ENCODE measurements at places on chromosomes 2 and 18.

- DNase-seq: peak; percentile 87
Observed at GRCh38 chr18:51030537-51031258, 685 bp downstream of the SMAD4 start.

DNA sequence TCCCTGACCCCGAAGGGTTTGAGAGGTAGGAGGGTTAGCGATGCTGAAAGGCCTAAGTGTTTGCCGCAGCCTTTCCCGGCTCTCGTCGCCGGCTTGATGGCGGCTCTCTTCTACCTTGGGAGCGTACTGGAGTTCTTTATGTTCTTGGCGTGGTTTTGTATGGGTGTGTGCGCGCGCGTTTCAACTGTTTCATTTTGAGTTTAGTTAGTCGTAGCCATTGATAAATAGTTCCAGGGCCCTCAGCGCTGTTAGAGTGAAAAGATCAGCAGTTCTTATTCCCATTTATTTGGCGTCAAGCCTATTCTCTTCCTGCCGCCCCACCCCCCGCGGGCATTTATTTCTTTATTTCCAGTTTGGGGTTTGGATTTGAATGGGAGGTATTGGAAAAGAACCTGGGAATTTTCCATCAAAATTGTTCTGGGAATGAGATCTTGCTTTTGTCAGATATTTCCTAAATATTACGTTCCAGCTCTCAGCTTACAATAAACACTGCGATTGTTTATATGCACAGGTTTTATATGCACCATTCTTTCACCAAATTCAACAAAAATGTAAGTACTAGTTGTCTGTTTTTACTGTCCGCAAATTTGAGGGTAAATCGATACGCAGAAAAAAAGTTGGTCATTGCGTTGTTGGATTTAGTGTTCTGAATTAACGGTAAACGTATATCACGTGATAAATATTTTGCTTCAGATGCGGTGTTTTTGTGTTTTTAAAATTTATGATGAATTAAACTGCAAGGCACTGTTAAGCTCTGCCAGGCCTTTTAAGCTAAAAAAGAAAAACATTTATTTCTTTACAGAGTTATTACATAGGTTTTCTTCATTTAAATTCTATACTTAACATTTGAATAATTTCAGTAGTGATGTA, 954 bp downstream of the CCNT2 start:
- DNase-seq: peak; percentile 72

DNA sequence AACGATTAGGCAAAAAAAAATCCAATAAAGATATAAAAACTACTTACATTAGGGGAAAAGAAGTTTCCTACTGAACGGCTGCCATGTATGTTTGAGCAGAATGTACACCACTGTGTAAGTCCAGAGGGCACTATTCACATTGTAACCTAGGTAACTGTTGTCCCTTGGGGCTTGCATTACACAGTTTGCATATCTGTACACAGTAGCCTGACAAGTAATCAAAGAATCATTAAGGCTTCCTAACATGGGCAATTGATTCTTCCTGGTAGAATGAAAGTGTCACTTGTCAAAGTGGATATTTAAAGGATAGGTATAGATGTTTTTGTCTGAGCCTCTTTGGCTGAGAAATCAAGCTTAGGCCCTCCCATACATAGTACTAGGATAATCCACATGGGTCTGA, 39.1 kb downstream of the PLEK start:
- no peak for DNase-seq

GRCh38 chr2:6618201-6618600, 247.5 kb downstream of the CMPK2 start:
- peak; percentile 16 for DNase-seq

- DNase-seq: no peak
Observed at GRCh38 chr2:45328264-45328870, 282.7 kb downstream of the SRBD1 start.

DNA sequence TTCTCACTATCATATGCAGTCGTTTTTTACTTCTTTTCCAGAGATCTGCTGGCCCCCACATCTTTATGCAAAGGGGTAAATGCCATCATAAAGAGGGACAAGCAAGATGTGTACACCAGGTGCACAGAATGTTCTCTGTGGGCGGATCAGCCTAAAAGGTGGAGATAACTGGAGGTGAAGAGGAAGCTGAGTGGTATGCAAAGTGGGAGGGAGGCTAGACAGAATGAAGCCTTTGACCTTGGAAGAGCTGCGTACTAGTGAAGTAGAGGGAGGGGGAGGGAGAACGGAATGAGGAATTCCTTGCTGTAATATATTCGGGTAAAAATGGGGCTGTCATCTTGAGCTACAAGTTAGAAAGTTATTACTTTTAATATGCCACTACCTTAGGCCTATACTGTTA, 287.5 kb upstream of the VRK2 start:
- no peak for DNase-seq

- no peak for DNase-seq
Observed at GRCh38 chr2:109059474-109060165, 69.4 kb upstream of the SH3RF3 start.

- no peak for DNase-seq
Observed at GRCh38 chr2:47129191-47129706, 25.9 kb downstream of the STPG4 start.

- DNase-seq: peak; percentile 83
Observed at GRCh38 chr2:48508461-48509124, 21.4 kb upstream of the STON1 start.

GRCh38 chr2:162435676-162436075, 91.7 kb downstream of the GCA start:
- no peak for DNase-seq

DNA sequence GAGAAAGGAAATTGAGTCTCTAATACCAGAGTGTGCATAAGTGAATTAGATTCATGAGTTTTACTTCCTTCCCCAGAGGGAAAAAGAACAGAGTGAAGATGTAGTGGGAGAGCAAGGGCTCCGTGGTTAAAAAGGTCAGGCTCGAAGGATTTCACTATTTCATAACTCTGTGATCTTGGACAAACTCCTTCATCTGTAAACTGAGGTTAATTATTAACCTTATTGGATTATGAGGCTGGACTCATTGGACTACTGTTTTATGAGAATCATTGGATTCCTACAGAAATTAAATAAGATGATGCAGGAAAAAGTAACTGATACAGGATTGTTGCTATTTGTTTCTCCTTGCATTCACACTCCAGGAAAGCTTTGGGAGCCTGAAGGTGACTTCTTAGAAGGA, 45.0 kb downstream of the SRD5A2 start:
- DNase-seq: no peak

GRCh38 chr2:186255823-186256222, 230.2 kb upstream of the ZC3H15 start:
- no peak for DNase-seq

GRCh38 chr2:197926673-197927072, 122.3 kb downstream of the PLCL1 start:
- DNase-seq: no peak

- no peak for DNase-seq
Observed at GRCh38 chr2:72803151-72803550, 22.7 kb downstream of the EXOC6B start.

- DNase-seq: peak; percentile 81
Observed at GRCh38 chr2:55771612-55772011, 78.0 kb upstream of the PNPT1 start.

DNA sequence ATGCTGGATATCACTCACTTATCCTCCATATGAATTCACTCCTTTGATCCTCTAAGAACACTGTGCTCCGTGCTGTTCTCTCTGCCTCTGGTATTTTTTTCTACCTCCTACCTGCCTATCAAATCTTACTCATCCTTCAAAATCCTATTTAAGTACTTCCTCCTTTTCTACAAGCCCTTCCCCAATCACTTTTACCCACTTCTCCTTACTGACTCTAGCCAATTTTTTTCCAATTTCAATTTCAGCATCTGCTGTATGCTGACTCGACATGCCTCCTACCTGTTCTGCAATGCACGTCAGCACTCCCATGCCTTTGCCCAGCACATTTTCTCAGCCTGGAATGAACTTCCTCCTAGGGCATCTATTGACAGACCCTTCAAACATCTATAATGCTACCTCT, 37.3 kb upstream of the LNPK start:
- DNase-seq: no peak

DNA sequence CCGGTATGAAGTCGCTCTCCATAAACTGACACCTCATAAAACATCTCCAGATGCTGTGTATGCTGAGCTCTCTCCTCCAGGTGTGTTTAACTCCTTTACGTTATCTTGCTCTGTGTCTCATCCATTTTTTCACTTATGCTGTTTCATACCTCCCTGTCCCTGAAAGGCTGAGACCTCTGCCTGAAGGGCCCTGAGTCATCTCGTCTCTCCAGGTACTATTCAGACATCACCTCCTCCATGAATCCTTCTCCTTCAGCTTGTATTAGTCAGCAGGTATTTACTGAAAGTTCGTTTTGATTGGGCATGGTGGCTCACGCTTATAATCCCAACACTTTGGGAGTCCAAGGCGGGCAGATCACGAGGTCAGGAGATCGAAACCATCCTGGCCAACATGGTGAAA, 244.5 kb upstream of the EPHA4 start:
- DNase-seq: no peak

- no peak for DNase-seq
Observed at GRCh38 chr2:215847056-215847455, 166.3 kb downstream of the MREG start.

DNA sequence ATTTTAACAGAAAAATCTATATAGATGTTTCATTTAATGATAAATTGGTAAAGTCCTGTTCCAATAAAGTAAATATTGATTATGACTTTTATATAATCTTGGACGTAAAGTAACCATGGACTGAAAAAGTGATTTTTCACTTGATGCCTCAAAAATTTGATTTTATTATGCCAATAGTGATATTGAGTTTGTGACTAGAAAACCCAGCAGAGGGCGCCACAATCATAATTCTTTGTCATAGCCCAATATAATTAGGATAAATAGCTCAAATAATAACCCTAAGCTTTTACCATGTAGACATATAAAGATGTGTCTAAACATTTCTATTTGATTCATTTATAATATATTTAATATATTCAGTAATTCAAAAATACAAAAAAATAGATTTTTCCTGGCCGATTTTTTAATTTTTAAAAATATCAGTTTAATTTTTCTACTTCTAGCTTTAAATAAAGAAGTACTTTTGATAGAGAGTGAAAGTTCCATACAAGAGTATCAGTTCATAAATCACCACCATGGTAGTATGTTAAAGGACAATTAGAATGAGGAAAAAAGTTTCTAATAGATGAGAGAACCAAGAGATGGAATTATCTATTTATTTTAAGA, 30.7 kb downstream of the CAMKMT start:
- DNase-seq: peak; percentile 84

- DNase-seq: peak; percentile 2
Observed at GRCh38 chr2:121283670-121284462, 1.1 kb downstream of the TFCP2L1 start.

DNA sequence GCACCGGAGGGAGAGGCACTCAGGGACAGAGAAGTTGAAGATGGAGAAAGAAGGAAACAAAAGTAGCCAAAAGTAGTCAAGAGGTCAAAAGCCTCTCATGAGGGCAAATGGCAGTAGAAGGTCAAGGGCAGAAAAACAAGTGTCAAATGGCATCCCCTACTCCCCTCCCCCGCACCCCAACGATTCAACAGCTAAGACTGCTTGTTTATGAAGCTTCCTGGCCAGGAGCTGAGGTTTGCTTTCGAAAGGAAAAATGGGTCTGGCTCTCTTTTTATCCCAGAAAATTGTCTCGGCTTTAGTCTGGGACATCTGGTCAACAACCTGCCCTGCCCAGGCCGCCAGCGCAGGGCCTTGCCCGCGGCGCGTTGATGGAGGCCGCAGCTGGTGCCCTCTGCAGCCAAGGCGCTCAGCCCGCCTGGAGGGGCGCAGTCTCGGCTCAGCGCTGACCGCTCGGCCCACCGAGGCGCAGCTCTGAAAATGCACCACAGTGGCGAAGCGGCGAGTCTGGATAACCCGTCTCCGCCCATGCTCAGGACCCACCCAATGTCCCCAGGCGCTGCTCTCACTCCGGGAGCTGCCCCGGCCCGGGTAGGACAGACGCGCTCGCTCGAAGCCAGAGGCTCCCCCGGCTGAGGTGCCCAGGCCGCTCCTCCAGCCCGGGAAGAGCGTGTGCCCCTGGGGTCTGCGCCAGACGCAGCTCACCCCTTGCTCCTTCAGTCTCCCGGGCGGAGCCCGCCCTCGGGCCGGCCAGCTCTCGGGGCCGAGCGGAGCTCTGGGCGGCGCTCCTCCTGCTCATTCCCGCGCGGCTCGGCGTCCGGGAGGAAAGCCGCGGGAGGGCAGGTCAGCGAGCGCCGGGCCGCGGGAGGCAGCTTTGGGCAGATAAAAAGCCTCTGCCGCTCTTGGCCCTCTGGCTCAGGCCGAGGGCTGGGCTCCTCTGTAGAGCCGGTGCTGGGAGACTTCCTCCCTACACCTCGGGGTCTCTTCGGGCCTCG, 1.8 kb upstream of the TBR1 start:
- peak; percentile 57 for DNase-seq

DNA sequence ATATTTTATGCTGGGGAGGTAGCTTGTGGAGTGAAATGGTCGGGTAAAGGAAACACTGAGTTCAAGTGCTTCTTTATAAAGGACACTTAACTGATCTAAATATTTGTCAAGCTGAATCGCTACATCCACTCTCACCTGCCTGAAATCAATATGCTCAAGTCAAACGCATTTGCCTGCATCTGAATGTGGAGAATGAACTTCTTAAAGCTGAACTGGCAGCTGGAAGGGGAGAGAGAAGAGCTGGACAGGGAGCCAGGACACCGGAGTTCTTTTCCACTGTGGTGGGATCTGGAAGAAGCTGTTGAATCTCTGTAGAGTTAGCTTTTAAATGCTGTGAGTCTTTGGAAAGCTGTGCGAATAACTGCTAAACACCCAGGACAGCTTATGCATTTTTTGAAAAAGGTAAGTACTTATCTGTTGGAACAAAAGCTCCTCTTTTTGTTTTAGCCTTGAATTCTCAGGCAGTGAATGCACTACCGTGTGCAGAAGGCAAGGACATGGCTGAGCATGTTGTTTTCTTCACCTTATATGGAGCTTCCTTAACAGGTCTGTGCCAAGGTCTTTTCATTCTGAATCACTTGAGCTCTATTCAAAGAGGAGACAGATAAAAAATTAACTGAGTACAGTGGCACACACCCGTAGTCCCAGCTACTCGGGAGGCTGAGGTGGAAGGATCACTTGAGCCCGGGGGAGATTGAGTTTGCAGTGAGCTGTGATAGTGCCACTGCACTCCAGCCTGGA, 74.2 kb upstream of the KLF7 start:
- peak; percentile 44 for DNase-seq

DNA sequence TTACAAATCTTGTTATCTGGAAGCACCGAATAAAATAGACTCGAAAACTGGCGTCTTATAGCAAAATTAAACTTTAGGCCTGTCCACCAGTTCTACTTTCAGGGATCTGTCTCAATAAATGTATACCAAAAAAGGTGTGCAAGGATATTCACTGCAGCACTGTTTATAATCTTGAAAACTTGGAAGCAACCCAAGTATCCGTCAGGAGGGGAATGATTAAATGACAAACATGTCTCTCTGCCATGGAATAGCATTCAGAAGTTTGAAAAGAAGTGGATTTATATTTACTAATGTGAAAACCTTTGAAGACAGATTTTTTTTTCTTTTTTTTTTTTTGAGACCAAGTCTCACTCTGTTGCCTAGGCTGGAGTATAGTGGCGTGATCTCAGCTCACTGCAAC, 32.3 kb upstream of the SATB2 start:
- no peak for DNase-seq

- no peak for DNase-seq
Observed at GRCh38 chr2:70141212-70141901, 49.5 kb downstream of the C2orf42 start.

- no peak for DNase-seq
Observed at GRCh38 chr2:189639007-189639609, 22.2 kb upstream of the ASNSD1 start.

- DNase-seq: no peak
Observed at GRCh38 chr18:62766266-62766665, 50.9 kb downstream of the PHLPP1 start.

- no peak for DNase-seq
Observed at GRCh38 chr2:5203134-5203755, 488.9 kb upstream of the SOX11 start.
